ENCODE measurements at places on chromosomes 6 and 20. TPM values are rescaled to one million over a fixed set of nuclear protein-coding genes. Genes with fewer than 3 reads are reported as not detected.

Gene ITCH
- 42.8 TPM for total RNA-seq

Gene ACOT8
- 28.5 TPM for total RNA-seq

Gene ARMH2
- not detected for total RNA-seq

Gene BNIP5
- not detected for total RNA-seq

Gene NKAIN2
- 0.28 TPM for total RNA-seq

Gene B3GALT4
- 9.0 TPM for total RNA-seq
